SK-N-DZ (cell line): ENCODE measurements at places on chromosomes 3 and 15.

DNA sequence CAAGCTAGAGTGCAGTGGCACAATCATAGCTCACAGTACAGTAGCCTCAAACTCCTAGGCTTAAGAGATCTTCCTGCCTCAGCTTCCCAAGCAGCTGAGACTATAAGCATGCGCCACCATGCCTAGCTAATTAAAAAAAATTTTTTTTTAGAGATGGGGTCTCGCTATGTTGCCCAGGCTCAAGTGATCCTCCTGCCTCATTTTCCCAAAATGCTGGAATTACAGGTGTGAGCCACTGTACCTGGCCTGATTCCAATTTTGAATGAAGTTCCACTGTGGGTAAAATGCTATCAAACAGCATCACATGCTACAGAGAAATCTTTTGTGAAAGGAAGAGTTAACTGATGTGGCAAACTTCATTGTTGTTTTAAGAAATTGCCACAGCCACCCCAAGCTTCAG, 17.5 kb downstream of the ADPGK start:
- DNase-seq: no peak

- DNase-seq: no peak
These were observed 86.9 kb downstream of the ATP1B3 start for GRCh38 chr3:141963301-141963700.

- DNase-seq: no peak
These were observed 963.7 kb downstream of the PLOD2 start for GRCh38 chr3:145197051-145197820.

- DNase-seq: no peak
These were observed 269.4 kb upstream of the ZPLD1 start for GRCh38 chr3:102165367-102165766.

- no peak for DNase-seq
These were observed 10.5 kb downstream of the TTLL3 start for GRCh38 chr3:9820543-9820942.

- no peak for DNase-seq
These were observed 51.2 kb upstream of the THRB start for GRCh38 chr3:24545887-24546286.

DNA sequence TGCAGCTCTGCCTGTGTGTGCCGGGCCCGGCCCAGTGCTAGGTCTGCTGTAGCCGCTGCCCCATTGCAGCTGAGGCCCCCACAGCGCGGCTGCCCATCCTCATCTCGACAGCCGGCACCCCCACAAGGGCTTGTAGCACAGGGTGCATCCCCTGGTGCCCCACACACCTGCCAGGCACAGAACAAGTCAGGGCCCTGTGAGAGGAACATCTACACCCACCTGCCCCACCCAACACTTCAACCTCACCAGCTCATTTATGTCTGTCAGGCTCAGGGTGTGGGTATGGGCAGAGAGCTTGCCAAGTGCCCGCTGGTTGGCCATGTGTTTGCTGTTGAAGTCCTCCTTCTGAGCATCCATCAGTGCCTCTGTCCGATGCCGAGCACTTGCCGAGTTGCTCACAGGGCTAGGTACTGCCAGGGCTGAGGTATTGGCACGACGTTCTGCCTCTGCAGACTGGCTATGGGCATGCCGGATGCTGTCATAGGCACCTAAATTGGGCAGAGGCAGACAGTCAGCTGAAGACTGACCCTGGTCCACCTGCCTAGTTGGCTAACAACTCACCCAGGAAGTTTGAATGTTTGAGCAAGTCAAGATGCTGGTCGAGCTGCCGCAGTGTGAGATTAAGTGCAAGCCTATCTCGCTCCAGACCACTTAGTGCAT, 2.4 kb upstream of the USP19 start:
- no peak for DNase-seq
